Stimulated activated CD4-positive, alpha-beta T cell treated with anti-CD3 and anti-CD28 coated beads, Interleukin-4, amount 100 ng/mL, for 24 hours (primary cell): ENCODE measurements at places on chromosomes 1 and 21.

GRCh38 chr1:172277275-172277674 is 143.2 kb upstream of the C1orf105 start:
- DNase-seq = no peak

DNA sequence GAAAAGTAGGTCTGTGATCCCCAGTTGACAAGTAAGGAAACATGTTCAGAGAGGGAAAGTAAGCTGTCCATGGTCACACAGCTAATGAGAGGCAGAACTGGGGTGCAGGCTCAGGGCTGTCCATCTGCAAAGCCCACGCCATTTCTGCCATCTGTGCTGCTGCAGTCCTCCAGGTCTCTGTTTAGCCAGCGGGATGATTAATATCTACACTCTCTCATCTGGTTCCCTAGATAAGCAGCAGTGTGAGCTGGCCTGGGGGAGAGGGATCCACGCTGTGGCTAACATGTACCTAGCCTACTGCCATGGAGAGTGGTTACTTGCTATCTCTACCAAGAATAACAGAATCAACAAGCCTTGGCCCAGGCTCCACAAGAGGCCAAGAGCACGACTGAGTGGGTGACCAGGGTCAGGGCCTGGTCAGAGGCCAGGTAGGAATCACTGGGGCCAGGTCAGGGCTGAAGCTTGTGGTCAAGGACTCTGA is 75.2 kb downstream of the TRABD2B start:
- no peak for DNase-seq

DNA sequence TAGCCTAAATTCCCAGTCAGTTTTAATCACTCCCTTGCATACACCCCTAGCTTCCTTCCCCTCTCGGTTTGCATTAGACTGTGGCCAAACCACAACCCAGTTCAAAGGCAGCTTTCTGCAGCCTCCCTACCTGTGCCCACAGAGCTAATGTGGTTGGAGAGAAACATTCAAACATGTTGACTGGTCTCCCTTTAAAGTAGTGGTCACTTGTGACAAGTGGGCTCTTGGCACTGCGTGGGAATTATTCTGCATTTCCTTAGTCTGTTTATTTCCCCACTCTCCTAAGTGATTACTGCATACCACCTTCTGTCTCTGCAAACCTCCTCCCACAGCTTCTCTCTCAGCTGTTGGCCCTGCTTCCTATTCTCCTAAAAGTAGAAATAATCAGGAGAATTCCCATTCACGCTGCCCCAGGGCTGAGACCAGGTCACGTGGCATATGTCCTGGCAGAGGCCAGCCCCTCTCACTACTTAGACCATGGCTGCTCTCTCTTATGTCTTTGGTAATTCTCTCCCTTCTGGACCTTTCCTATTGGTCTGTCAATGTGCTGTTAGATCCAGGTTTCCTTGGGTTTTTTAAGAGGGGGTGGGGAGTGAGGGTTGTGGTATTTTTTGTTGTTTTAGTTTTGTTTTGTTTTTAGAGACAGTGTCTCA is 38.4 kb upstream of the CD101 start:
- DNase-seq = no peak

DNA sequence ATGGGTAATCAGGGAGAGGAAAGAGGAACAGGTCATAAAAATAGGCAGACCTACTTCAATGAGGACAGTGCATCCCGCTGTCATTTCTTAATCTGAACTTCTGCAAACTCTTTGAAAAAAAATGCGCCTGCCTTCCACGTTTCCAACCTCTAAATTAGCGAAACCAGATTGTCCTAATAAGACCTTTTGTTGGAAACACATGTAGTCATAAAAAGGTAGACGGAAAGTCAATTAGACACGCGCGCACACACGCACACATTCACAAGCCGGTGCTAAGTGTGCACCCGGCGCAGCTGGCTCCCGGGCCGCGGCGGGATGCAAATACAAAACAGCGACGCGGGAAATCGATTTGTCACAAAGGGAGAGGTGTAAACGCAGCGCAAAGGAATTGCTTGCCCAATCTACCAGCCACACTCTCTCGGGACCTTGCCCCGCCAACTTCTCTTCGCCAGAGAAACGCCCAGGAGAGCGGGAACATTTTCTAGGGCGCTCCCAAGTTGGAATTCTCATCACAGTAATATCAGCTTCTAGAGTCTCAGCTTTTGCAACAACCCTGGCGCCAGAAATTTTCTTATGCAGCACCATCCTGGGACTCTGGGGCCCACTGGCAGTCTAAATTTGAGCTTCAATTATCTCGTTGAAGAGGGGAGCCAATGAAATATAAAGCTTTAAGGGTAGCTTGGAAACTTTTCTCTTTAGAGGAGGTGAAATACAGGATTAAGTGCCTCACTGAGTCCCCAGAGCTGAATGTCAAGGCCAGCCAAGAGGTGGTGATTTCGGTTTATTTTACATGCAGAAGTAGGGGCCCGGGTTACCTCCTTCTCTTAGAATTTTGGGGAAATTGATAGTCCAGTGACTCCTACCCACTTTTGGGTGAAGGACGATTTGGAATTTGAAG is 4.5 kb downstream of the PRRX1 start:
- no peak for DNase-seq

DNA sequence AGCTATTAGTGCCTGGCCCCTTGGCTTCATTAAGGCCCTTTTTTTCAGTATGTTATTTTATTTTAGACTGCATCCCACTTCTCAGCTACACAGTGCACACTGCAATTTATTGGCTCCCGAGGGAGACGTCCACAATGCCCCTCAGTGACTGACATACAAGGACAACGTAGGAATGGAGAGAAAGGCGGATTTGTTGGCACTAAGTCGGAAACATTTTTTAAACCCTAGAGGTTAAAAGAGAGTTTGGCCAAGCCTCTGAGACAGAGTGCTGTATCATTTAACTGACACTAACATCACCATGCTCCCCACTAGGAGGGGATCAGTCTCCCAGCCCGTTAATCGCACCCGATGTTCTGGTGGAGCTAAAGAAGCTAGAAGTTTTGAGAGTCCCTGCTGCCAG is 45.7 kb upstream of the FOXD3 start:
- no peak for DNase-seq

- peak; percentile 15 for DNase-seq
These were observed 83.3 kb downstream of the MPZL1 start for GRCh38 chr1:167805041-167805556.

DNA sequence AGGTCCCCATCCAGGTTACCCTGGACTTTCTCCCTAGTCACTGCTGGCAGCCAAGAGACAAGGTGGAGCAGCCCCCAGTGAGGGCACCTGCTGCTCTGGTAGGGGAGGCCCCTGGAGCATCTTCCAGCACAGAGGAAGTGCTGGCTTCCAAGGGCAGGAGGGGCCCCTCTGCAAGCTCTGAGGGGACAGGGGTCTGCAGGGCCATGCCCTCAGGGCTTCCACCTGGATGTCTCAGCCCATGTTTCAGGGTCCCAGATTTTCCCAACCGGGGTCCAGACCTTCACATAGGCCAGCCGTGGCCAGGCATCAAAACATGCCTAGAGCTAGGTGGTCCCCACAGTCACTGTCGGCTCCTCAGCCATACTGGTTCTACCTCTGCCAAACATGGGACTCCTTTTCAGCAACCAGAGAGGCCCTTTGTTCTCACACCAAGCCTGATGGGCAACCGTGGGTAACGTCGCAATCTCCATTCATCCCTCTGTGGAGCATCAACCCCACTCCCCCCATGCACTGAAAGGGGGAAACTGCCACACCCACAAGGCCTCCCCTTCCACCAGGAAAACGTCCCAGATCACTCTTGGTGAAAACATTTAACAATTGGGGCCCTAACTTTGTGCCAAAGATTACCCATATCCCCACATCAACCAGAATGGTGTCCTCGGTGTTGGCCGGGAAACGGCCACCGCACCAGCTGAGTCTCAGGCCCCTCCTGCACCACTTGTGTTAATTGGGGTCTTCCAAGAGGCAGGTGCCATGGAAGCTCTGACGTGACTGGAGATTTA is 1.9 kb upstream of the COL6A2 start:
- DNase-seq = peak; percentile 2

GRCh38 chr1:172357753-172358385 is 62.6 kb upstream of the C1orf105 start:
- no peak for DNase-seq

GRCh38 chr1:68121536-68121935 is 71.1 kb upstream of the DIRAS3 start:
- no peak for DNase-seq

DNA sequence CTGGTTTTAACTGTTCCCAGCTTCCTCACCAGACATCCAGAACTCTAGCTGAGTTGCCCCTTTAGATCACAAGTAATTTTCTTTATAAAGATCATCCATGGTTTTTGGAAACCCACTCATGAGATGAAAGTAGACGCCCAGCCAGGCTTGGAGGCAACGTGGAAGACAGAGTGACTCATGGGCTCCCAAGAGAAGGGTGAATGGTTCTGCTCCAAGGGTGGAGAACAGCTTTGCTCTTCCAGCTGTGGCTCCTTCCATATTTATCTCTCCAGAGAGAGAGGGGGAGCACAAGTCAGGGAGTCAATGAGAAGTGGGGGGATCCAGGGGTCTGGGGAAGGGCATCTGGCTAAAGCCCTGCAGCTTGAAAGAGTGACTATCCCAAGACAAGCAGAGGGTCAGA is 13.8 kb downstream of the FAM78B start:
- DNase-seq = no peak

DNA sequence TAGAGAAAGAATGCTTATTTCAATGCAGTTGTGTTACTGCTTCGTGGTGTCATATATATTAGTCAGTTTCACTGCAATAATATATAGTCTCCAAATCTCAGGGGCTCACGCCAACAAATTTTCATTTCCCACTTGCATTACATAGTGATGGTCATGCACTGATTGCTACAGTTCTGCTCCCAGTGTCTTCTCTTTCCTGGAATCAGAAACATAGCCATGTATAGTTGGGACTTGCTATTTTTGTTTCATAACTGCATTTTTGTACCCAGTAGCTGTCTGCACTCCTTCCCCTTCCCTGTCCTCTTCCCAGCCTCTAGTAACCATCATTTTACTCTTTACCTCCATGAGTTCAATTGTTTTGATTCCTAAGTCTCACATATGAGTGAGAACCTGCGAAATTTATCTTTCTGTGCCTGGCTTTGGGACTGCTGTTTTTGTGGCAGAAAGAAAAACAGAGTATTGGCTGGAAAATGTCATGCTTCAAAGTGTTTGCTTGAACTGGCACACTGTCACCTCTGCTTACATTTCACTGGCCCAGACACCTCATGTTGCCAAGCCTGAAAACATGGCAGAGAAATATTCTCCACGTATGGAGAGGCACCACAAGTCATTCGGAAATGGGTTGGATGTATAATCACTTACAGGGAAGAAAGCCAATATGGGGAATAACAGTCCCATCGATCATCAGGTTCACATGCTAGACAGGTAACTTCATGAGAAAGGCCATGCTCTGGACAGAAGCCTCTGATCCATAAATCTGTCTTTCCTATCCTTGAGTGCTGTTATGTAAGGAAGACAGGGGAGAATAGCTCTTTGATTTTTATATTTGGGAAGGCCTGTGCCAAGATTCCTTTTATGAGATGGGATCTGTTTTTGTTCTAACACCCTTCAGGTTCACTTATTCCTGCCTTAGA is 60.4 kb upstream of the BACH1 start:
- DNase-seq = no peak

GRCh38 chr21:30044447-30045064 is 104.8 kb upstream of the GRIK1 start:
- peak; percentile 7 for DNase-seq

GRCh38 chr1:205824180-205824579 is 11.2 kb upstream of the SLC41A1 start:
- DNase-seq = no peak

DNA sequence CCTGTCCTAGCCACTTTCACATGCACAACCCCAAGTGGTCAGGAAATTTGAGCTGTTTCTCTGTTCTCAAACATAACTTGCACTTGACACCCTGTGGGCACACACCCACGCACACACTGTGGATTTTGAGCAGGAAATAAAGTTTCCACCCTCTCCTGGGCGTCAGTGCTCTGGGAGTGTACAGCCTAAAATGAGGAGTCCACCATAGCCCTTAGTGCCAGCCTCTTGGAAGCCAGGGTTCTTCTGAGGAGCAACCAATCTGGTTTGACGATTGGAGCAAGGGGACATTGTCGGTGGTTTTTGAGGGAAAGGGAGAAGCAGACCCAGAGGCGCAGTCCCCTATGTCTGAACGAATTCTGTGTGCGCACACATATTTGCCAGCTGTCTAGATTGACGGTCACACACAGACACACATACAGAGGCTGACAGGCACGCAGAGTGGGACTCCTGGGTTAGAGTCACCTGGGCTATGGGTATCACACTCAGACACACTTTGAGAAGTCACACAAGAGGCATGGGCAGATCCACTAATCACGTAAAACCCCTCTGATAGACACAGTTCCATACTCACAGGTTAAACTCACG is 2.7 kb downstream of the DMBX1 start:
- no peak for DNase-seq

GRCh38 chr1:225882694-225883615 is 775 bp upstream of the TMEM63A start:
- peak; percentile 45 for DNase-seq

- DNase-seq = no peak
These were observed 28.4 kb downstream of the METTL13 start for GRCh38 chr1:171809834-171810233.
